T-cell (primary cell): ENCODE measurements at places on chromosomes 7 and 10.

GRCh38 chr7:77989981-77990566 lies 191.5 kb downstream of the PHTF2 start:
- DNase-seq, result no peak

DNA sequence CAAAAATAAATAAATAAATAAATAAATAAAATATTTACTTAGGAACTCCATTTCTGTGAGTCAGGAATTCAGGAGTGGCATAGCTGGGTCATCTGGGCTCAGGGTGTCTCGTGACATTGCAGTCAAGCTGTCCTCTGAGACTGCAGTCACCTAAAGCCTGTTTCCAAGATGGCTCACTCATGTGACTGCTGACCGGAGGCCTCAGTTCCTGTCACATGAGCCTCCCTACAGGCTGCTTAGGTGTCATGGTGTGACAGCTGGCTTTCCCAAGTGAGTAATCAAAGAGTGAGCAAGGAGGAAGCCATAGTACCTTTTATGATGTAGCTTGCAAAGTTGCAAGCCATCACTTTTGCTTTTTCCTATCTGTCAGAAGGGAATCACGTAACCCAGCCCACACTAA lies 128.6 kb upstream of the KCTD7 start:
- no peak for DNase-seq

- no peak for DNase-seq
These were observed 15.1 kb downstream of the TRUB1 start for GRCh38 chr10:114953047-114953446.

DNA sequence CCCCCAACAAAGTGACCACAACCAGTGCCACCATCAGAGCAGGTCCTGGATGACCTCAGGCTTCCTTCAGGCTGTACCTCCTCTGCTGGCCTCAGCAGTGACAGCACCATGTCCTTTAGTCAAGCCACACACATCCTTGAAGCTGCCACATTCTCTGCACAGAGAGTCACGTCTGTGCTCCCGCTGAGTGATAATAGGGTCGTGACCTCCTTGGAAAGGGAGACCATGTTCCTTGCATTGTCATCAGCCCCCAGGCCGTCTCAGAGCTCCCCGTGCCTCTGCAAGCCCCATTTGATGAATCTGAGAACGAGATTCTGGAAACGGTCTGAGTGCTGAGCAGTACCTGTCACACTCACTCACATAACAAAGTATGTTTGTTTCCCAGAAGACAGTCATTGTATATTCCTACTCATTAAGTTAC lies 106.5 kb upstream of the PRR15 start:
- no peak for DNase-seq

- DNase-seq, result no peak
These were observed 563.7 kb downstream of the GRM8 start for GRCh38 chr7:126689037-126689436.
